ENCODE measurements at places on chromosomes 2 and 18.

DNA sequence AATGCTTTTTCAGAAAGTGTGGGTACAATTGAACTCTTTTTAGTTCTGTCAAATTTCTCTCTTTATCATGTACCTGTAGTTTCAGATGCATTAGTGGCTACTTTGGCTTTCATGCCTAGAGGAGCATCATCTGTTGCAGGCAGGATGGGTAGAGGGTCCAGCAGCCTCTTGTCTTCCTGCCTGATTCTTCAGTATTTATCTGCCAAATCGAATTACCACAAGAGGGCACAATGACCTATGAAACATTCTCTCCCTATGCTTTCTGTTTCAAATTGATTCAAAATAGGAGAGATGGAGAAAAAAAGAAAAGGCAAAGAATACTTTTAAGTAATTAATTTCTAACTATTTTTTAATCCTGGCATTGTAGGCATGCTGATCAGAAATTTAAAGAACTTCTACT, 477.2 kb downstream of the TRIB2 start:
- no peak for DNase-seq

GRCh38 chr2:134640494-134640893, 78.3 kb downstream of the TMEM163 start:
- no peak for DNase-seq

GRCh38 chr2:136384531-136385303, 266.8 kb upstream of the CXCR4 start:
- no peak for DNase-seq

- DNase-seq = no peak
These were observed 155.9 kb upstream of the RASGRP3 start for GRCh38 chr2:33320573-33320972.

DNA sequence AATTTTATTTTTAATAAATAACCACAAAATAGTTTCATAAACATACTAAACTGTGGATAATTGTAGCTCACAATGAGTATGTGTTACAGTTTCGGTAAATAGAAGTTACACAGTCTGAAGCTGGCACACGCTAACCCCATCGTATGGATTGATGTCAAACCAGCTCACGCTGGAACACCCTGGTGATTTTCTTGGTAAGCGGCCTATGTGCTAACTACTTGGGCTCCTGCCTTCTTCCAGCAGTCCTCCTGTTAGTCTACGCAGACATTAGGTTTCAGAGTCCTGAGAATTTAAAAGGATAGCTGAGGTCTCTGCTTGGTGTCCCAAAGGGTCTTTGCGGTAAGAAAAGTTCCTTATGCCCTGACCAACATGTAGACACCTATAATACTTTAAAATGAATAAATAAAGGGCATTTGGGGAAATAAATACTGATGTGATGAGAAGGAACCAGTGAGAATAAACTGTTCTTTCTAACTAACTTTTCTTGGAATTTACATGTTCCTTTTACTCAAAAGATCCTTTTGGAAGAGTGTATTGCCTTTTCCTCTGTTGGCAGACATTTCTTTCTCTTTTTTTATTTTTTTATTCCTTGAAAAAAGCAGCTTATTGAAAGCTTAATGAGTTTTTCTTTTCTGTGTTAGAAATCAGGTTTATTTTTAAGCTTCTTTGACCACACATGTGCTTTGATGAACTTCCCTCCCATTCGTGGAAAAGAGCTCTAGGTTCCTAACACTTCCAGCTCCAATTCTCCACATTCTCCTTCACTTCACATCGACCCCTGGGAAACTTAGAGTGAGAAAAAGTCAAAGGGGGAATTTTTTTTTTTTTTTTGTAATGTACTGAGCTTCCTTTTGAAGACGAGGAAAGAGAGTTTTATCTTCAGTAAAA, 322.2 kb downstream of the IRS1 start:
- no peak for DNase-seq

DNA sequence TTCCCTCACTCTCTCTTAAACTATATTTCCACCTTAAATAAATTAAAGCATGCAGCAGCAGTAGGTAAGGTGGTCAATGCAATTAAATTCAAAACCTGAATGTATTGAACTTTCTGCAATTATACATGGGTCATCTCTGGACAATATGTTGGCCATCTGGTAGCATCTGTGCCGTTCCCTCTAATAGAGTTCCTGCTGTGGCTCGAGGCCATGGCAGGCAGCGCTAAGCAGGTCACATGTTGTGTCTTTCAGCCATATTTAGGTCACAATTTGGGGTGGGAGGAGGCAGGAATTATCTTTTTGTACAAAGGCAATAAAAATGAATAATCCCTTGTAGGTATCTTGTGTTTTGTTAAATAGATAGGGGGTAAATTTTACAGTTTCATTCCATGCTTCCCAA, 676.2 kb downstream of the ZEB2 start:
- DNase-seq = no peak

DNA sequence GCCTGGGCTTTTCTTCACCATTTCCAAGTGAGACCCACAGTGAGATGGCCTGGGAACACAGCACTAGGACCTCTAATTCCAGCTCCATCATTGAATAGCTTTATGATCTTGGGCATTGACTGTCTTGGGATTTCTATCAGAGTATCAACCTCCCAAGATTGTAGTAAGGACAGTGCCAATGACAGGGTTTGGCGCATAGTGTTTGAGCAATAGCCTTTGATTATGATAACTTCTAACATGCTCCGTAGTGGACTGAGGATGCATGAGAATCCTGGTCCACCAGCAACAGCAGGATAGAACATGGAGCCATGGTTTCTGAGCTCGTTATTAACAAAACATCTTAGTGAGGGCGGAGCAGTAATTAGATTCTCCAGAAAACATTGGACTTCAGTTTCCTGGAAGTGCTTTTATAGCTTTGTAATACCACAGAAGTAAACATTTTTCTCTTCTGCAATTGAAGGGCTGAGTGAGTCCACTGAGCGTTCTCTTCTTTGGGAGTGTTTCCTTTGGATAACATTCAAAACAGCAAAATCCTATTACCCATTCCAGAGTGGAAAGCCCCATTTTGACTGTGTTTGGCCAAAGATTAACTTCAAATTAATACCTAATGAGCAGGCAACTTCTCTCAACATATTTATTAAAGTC, 63.7 kb downstream of the IL1R2 start:
- no peak for DNase-seq

DNA sequence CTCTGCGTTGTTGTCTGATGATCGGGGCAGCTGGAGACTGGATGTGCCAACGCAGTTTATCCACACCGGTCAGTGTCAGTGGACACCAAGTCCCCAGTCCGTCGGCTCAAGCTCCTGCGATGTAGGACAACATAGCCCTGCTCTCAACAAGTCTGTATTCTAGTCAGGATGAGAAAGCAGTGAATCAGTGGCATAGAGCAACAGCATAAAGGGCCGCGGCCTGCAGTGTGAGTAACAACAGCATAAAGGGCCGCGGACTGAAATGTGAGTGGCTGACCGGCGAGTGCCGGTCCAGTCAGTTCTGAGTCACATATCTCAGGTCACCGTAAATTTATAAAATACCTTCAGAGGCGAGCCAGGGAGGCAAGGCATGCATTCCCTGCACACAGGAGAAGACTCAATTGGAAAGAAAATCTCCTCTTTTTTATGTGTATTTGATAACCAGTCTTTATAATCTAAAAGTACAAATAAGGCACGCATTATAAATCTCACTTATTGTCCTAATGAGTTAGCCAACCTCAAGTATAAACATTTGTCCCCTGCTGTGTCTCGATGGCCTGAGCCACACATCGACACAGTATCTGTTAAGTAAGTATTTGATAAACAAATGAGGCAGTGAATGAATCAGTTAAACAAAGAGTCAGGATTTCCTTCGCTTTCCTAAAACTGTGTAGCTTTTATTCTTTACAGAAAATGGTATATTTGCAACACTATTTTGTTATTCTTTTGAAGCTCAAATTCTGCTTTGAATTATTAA, 33.8 kb upstream of the NFATC1 start:
- DNase-seq = no peak

GRCh38 chr2:64852771-64853241, 136.4 kb upstream of the SLC1A4 start:
- DNase-seq = no peak

GRCh38 chr2:209431701-209432100, 7.9 kb downstream of the MAP2 start:
- no peak for DNase-seq

GRCh38 chr2:85490861-85491755, 47.9 kb upstream of the MAT2A start:
- no peak for DNase-seq

- DNase-seq = no peak
These were observed 123.2 kb downstream of the KCTD1 start for GRCh38 chr18:26425148-26425531.

GRCh38 chr2:230788554-230789175, 76.0 kb downstream of the CAB39 start:
- DNase-seq = no peak

DNA sequence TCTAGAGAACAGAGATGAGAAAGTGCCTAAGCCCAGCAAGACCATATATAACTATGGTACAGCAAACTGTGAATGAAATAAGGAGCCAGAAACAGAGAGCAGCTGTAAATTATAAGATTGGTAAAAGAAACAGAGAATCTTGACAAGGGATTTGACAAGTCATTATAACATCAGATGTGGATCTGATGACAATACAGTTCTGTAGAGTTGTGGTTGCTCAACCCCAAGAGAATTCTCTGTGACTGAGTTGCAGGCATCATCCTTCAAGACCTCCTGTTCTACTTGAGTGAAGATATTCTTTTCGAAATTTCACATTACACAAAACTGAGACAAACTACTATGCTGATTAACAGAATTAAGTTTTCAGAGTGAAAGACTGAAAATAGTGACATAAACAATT, 343.1 kb upstream of the SLC39A10 start:
- no peak for DNase-seq

- no peak for DNase-seq
These were observed 123.3 kb downstream of the SETBP1 start for GRCh38 chr18:44804033-44804432.

DNA sequence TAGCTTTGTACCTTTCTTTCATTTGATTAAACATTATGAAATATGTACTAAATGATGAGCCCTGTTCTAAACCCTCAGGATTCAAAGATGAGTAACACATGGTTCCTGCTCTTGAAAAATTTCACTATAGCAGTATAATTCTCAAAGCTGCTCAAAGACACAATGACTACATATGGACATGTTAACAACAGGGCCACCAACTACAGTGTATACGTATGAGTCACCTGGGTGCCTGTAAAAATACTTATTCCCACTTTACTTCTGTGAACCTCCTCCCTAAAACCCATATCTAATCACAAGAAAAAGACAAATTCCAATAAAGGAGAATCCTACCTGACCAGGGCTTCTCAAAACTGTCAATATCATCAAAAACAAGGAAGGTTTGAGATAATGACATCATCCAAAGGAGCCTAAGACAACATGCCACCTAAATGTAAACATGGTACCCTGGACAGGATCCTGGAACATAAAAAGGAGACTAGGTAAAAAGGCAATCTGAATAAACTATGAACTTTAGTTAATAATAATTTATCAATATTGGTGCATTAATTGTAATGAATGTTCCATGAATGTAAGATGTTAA, 84.7 kb downstream of the FAM161A start:
- DNase-seq = no peak

- DNase-seq = no peak
These were observed 24.2 kb downstream of the DHRS9 start for GRCh38 chr2:169093535-169093934.

- peak; percentile 73 for DNase-seq
These were observed 10.2 kb downstream of the NFATC1 start for GRCh38 chr18:79405781-79406575.

DNA sequence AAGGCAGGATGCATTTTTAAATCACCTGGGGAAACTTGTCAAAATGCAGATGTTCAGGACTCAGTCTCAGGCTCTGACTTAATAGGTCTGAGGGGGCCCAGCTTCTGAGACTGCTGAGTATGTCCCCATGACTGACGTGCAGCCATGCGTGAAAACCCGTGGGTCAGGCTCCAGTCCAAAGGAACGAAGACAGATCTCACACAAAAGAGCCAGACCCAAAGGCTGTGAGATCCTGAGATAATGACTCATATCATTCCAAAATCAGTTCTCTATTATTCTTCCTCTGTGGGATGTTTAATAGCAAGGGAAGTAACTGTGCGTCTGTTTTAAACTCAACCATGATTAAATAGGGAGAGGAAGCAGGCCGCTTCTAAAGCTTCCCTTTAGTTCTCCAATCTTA, 107.4 kb upstream of the ACAA2 start:
- DNase-seq = no peak

GRCh38 chr2:24203787-24204150, 28.9 kb downstream of the FAM228A start:
- DNase-seq = no peak

GRCh38 chr2:98458207-98458606, 13.5 kb downstream of the INPP4A start:
- DNase-seq = no peak

DNA sequence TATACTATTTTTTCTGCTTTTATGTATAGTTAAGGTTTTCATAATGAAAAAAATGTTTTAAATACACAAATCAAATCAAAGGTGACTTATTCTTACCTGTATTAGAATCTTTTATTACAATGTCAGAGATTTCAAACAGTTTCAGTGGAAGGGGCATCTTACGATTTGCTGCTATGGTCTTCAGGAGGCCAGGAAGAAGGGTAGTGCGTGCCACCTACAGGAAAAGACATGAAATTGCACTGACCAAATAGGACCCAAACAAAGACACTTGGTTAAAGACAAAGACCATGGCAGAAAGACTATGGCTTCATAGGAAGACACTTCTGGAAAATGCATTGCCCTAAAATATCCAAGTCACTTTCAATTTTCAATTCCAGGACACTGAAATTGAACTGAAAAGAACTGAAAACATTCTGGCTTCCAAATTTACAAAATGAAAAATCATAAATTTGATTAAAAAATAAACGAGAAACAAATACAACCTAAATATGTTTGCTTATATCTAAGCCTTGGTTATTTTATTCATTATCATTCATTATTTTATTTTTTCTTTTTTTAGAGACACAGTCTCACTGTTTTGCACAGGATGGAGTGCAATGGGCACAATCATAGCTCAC, 42.1 kb downstream of the FARSB start:
- no peak for DNase-seq
